ENCODE measurements at places on chromosomes 12 and 14.

DNA sequence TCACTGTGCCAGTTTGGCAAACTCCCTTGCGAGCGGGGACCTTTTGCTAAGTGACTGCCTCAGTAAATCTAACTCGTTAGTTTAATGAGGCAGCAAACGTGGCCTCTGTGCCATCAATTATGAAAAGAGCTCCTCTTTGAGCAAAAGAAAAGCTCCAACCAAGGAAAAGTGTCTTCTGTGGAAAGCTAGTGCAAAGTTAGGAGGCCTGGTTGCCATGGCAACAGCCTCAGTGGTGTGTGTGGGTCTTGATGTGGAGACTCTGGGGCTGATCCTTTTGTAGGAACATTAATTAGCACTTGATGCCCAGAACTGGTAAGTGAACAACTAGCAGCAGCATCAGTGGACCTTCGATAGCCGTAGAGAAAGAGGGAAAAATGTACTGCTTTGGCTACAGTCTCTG lies 145.7 kb downstream of the CHST11 start:
- no peak for DNase-seq

DNA sequence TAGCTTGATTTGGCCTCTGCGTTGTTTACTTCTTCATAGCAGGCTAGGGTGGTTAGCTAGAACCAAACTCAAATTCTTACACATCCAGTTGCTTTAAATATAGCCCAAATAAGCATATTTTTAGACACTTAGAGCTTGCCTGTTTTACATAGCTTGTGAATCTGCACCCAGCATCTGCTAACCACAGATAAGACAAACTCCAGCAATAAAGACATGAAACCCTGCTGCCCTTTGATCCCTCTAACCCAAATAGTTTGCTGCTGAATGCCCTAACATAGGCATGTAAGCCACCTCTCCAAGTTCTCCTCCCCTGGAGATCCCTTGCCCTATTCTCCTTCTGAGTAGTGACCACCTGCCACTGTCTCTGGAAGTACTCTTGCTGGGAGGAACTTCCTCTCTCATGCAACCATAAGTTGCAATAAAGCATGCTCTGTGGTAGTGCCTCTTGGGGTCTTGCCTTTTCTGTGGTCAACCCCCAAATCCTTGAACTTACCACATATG lies 185.6 kb downstream of the TMEM117 start:
- DNase-seq: no peak

GRCh38 chr12:129552996-129553750 lies 350.7 kb downstream of the TMEM132D start:
- no peak for DNase-seq

GRCh38 chr14:54443981-54444380 lies 2.8 kb upstream of the CNIH1 start:
- no peak for DNase-seq

DNA sequence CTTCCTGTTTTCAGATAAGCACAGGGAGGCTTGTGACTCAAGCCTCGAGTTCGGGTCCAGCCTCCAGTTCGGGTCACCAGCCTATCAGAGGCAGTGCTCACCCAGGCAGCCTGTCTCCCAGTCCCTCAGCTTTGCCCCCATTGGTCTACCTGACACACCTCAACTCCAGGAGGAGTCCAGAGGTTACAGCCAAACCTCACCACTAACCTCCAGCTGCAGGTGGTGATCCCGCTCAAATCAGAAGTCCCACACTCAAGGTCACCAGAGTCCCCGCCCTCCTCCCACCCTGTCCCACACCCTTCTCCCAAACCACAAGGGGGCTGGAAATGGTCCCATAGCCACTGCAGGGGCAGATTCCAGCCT lies 42.1 kb downstream of the KDM2B start:
- DNase-seq: no peak

DNA sequence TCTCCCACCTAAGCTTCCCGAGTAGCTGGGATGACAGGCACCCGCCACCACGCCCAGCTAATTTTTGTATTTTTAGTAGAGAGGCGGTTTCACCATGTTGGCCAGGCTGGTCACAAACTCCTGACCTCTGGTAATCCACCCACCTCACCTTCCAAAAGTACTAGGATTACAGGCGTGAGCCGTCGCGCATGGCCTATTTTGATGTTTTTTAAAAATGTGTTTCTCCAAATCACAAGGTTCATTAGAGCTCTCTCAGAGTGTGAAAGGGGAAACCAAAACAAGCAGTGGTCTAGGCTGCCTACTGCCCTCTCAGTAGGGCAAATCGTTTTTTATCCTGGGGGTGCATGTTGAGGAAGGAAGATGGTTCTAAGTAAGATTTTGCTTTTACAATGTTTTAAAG lies 211.5 kb downstream of the PIK3C2G start:
- DNase-seq: no peak

DNA sequence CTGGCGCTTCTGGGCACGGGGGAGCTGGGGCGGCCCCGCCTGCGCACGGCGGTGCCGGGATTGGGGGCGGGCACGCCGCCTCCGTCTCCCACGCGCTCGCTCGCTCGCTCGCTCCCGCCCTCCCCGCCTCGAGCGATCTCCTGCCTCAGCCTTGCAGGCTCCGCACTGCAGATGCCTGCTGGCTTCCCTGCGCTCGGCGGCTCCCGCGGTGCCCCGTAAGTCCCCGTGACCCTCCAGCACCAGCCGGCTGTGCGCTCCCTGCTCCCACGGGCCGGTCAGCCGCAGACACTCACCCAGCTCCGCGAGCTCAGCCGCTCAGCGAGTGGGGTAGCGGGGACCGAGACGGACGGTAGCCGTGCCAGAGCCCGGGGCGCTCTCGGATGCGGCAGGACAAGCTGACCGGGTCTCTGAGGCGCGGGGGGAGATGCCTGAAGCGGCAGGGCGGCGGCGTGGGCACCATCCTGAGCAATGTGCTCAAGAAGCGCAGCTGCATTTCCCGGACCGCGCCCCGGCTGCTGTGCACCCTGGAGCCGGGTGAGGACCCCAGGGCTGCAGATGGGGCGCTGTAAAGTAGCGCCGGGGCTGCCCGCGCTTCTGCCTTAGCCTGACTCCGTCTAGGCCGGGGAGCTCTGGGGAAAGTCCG lies at the start of gene TBC1D30:
Gene TBC1D30, plus strand, starts transcription at position 148 of the 643 bp plus-strand sequence. Its CDS starts 233 bp downstream, at position 381.
- DNase-seq: no peak

- DNase-seq: no peak
These were observed 759.2 kb upstream of the LRFN5 start for GRCh38 chr14:40847480-40847879.

GRCh38 chr14:90560558-90560957 lies 163.7 kb downstream of the CALM1 start:
- DNase-seq: no peak

GRCh38 chr14:89955022-89955744 lies 544 bp upstream of the TDP1 start:
- no peak for DNase-seq

Measured in naive B cell (primary cell).